ENCODE measurements at places on chromosomes 6 and 20. TPM values are rescaled to one million over a fixed set of nuclear protein-coding genes. Genes with fewer than 3 reads are reported as not detected.

DNA sequence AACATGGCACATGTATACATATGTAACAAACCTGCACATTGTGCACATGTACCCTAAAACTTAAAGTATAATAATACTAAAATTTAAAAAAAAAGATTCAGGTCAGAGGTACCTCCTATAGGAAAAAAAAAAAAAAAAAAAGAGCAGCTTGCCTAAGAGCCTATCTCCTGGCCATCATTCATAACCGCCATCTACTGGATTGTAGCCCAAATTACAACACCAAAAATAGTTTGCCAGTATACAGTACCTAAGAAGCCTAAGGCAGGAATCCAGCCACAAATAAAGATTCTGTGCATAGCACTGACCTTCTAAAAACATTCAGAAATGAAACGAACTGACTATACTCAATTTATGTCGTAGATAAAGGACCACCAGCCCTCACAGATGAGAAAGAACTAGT lies 438.4 kb upstream of the ADGRB3 start:
- no peaks in the 10 kb centered on the region for H3K27me3 ChIP-seq
- H3K4me1 ChIP-seq: no peaks in the 10 kb centered on the region
- H3K27ac ChIP-seq: no peak overlapping the region

DNA sequence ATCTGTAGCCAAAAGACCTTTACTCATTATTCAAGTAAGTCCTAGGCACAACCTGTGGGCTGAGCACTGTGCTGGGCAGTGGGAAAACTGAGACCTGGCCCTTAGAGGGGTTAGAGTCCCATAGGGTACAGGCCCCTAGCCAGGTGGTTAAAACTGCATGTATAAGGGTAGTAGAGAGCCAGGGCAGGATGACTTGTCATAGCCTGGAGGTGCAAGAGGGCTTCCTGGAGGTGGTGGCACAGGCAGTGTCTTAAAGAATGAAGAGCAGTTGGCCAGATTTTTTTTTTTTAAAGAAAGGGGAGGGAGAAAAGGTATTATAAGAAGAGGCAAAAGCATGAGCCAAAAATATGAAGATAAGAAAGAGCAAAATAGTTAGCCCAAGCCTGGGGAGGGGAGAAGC lies 176.6 kb upstream of the KCNK16 start:
- no peaks in the 10 kb centered on the region for H3K36me3 ChIP-seq
- H3K4me1 ChIP-seq: no peaks in the 10 kb centered on the region
- H3K27ac ChIP-seq: no peak overlapping the region
- DNase-seq: no peak
- H3K4me3 ChIP-seq: no peak overlapping the region

The KIF13A gene
- 2.1 TPM for polyA plus RNA-seq

- H3K4me3 ChIP-seq: peak overlapping the region; percentile 77
- no peaks in the 10 kb centered on the region for H3K36me3 ChIP-seq
- H3K4me1 ChIP-seq: peaks cover 42% of the 10 kb centered on the region
These were observed 2.1 kb downstream of the DLL1 start for GRCh38 chr6:170288852-170289179.

GRCh38 chr20:45340951-45341350 lies 7.3 kb downstream of the SDC4 start:
- no peaks in the 10 kb centered on the region for H3K36me3 ChIP-seq
- H3K4me1 ChIP-seq: peaks cover 1% of the 10 kb centered on the region
- no peak for DNase-seq
- H3K27ac ChIP-seq: no peak overlapping the region
- H3K27me3 ChIP-seq: no peaks in the 10 kb centered on the region

- no peak overlapping the region for H3K27ac ChIP-seq
- no peaks in the 10 kb centered on the region for H3K27me3 ChIP-seq
- H3K4me3 ChIP-seq: no peak overlapping the region
- no peaks in the 10 kb centered on the region for H3K36me3 ChIP-seq
- DNase-seq: no peak
These were observed 29.9 kb downstream of the HS3ST5 start for GRCh38 chr6:114312931-114313330.

DNA sequence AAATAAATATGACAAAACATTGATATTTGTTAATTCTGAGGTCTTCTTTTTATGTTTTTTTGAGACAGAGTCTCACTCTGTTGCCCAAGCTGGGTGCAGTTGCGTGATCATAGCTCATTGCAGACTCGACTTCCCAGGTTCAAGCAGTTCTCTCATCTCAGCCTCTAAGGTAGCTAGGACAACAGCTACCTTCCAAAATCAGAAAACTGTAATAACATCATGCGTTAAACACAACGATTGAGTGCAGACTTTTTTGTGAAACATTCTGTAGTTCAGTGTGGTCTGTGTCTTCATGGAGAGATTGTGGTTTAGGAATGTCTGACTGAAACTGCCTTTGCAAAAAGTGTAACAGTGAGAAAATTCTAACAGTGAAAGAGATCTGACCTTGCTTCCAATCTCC lies 16.1 kb upstream of the DOK5 start:
- H3K4me3 ChIP-seq: no peak overlapping the region
- DNase-seq: no peak
- no peaks in the 10 kb centered on the region for H3K4me1 ChIP-seq
- no peaks in the 10 kb centered on the region for H3K27me3 ChIP-seq
- H3K27ac ChIP-seq: no peak overlapping the region

DNA sequence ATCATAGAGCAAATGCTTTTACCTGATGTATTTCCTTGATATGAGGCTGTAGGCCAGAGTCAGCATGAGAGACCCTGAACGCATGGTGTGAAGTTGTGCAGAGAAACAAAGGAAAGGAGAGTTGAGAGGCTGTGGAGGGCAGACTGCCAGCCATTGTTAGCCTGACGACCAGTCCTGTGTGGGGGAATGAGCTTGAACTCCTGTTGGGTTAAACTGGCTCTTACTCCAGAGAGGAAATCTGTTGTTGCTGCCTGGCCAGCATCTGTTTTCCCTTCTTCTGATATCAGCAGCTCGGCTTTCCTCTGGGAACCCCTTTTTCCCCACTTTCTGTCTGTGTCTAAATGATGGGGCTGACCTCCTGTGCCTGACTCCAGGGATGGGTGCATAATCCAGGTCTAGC lies 158.2 kb upstream of the ZFP64 start:
- H3K4me3 ChIP-seq: no peak overlapping the region
- no peaks in the 10 kb centered on the region for H3K36me3 ChIP-seq
- no peaks in the 10 kb centered on the region for H3K27me3 ChIP-seq
- no peak for DNase-seq
- no peak overlapping the region for H3K27ac ChIP-seq
- H3K4me1 ChIP-seq: no peaks in the 10 kb centered on the region

DNA sequence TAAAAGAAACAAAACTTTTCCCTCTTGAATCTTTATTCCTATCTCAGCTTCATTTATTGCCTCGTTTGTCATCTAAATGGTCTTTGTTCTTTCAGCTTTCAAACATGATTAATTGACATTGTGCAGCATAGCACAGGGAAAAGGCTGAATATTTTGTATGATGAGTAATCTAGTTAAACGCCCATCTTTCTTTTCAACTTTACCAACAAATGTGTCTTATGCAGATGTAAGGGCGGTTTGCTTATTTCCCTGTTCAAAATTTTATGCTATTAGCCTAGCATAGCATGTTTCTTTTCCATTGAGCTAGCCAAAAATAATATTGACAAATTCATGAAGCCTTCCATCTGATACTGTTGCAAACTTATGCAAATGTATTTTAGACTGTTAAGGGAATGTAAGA lies 176.4 kb upstream of the AKAP12 start:
- no peak overlapping the region for H3K4me3 ChIP-seq
- no peaks in the 10 kb centered on the region for H3K27me3 ChIP-seq
- H3K36me3 ChIP-seq: no peaks in the 10 kb centered on the region
- H3K4me1 ChIP-seq: no peaks in the 10 kb centered on the region

The VEGFA gene
- 7.1 TPM for polyA plus RNA-seq

GRCh38 chr6:113719064-113719463 lies 138.1 kb upstream of the MARCKS start:
- H3K36me3 ChIP-seq: no peaks in the 10 kb centered on the region
- DNase-seq: no peak
- no peak overlapping the region for H3K4me3 ChIP-seq
- H3K27me3 ChIP-seq: no peaks in the 10 kb centered on the region
- H3K27ac ChIP-seq: no peak overlapping the region
- H3K4me1 ChIP-seq: no peaks in the 10 kb centered on the region

- peak overlapping the region; percentile 78 for H3K4me3 ChIP-seq
- peaks cover 62% of the 10 kb centered on the region for H3K4me1 ChIP-seq
- DNase-seq: peak; percentile 73
- no peaks in the 10 kb centered on the region for H3K36me3 ChIP-seq
These were observed 672 bp downstream of the PREX1 start for GRCh38 chr20:48826883-48827771.

The PNRC1 gene
- 158 TPM for polyA plus RNA-seq

DNA sequence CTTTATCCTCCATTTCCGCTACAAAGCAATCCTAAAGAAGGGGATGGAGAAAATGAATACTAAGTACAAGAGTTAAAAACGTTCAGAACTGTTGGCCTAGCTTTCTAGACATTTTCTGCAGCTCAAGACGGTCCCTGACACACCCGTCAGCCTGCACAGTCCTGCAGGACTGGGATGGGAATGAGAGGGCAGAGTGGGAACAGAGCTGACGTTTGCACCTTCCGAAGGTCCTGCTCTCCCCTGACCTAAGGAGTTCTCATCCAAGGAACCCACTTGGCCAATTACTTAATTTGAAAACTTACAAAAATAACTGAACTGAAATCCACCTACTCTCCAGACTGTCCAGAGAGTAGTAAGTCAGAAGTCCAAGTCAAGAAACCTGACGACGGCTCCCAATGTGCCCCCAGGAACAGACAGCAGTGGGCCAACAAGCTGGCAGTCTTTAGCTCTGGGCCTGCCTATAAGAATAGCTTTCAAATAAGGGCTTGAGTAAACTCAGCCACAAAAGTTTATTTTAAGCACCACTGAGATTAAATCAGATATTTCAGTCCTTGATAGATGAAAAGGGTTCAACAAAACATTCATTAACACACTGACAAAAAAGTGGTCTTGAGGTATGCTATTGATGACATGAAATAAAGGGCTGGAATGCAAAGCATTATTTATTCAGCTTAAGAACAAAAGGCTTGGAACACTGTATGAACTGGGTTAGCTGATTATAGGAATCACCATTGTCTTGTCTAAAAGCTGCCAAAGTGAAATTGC lies 76.8 kb downstream of the CNKSR3 start:
- H3K27me3 ChIP-seq: no peaks in the 10 kb centered on the region
- H3K4me3 ChIP-seq: no peak overlapping the region
- no peak for DNase-seq

DNA sequence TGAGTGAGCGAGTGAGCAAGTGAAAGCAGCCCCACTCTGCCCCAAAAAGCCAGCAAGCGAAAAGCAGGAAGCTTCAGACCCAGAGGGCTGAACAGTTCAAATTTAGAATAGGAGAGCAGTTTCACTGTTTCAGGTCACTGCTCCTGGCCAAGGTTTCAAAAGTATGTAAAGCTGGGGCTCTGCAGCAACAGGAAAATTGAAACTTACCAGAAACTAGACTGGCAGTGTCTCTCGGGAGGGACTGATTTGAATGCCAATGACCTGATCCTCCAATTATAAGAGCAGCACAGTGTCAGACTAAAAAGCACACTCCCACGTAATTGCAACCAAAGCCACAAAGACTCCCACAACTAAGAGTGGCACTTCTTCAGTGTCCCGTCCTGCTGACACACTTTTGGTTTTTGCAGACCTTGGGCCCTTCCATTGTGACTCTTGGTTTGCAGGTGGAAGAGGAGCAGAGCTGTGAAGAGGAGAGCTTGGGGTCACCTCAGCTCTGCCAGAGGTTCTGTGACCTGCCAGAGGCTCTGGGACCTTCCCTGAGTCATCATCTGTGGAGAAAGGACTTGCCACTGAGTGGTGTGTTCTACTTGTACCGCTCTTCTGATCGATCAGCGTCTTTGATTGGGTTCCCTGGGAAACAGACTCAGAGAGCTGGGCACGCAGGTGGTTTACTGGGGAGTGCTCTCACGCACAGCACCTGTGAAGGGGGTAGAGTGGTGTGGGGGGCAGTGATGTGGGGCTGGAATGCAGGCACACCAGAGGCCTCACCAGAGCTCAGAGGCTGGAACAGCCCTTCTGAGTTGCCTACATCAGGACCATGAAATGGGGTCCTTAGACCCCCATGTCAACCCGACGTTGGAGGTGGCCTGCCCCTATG lies 52.7 kb upstream of the PTGIS start:
- DNase-seq: peak; percentile 63
- peaks cover 27% of the 10 kb centered on the region for H3K4me1 ChIP-seq
- H3K4me3 ChIP-seq: peak overlapping the region; percentile 31
- no peaks in the 10 kb centered on the region for H3K27me3 ChIP-seq
- H3K36me3 ChIP-seq: no peaks in the 10 kb centered on the region
- peak overlapping the region; percentile 16 for H3K27ac ChIP-seq

DNA sequence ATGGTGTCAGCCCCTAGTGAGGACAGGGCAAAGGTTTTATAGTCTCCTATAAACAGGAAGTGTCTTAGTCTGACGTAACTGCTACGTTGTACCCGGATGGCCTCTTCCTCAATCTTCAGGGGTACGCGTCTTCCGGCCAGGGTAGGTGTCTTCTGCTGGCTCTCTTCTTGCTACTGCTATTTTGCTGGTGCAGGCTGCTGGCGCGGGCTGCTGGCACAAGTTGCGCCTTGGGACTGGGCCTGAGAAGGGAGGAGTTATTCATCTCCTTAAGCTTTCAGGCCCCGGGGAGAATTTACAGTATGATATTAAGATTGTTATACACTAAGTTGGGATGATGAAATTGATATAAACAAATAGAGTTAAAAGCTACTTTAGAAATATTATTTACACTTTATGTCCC lies 74.4 kb downstream of the HDGFL1 start:
- no peaks in the 10 kb centered on the region for H3K4me1 ChIP-seq
- DNase-seq: no peak
- H3K27ac ChIP-seq: no peak overlapping the region
- no peaks in the 10 kb centered on the region for H3K27me3 ChIP-seq

The GUCA1A gene
- polyA plus RNA-seq: not detected

The TMC2 gene
- not detected for polyA plus RNA-seq

The ECT2L gene
- 0.20 TPM for polyA plus RNA-seq

The SCRT2 gene
- not detected for polyA plus RNA-seq

The MOG gene
- polyA plus RNA-seq: not detected

The RNF5 gene
- polyA plus RNA-seq: 25.5 TPM

The FNDC11 gene
- 34.2 TPM for polyA plus RNA-seq

- H3K36me3 ChIP-seq: no peaks in the 10 kb centered on the region
- H3K4me1 ChIP-seq: peaks cover 5% of the 10 kb centered on the region
- no peak overlapping the region for H3K4me3 ChIP-seq
- H3K27ac ChIP-seq: no peak overlapping the region
- DNase-seq: no peak
These were observed 86.1 kb upstream of the CD83 start for GRCh38 chr6:14031516-14031915.

Measured in B cell (primary cell).